ENCODE measurements at places on chromosomes 13 and 19.

DNA sequence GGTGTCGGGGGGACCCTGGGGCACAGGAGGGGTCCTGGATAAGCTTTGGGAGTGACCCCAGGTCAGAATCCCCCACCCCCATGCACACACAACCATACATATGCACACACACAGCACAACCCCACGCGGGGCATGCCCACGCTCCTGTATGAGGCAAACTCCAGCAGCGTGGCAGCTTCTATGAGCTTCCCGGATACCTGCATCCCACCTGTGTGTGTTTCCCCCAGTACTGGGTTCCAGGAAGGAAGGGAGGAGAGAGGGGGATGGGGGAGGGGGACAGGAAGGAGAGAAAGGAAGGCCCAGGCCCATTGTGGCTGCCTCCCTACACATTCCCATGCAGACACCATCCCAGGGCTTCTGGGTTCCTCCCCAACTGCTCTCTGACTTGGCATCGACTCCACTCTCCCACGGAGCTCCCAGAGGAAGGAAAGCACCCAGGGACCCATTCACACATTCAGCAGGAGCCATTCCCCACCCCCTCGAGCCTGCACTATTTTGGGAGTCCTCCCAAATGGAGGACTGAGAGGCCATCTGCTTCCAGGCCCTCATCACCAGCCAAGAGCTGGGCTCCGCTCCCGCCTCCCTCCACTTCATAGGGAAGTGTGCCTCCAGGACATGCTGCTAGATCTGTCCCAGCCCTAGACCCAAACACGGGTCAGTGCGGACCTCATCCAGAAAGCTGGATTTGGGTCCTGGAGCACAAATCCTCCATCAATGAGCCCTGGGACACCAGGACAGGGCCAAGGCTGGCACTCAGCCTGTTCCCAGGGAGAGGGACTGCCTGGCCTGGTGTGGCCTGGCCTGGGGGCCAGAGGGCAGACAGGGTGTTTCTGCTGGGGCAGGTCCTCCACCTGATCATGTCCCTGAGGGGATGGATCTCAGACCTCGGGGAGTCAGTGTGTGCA lies 13.2 kb downstream of the PRR36 start:
- DNase-seq: no peak

DNA sequence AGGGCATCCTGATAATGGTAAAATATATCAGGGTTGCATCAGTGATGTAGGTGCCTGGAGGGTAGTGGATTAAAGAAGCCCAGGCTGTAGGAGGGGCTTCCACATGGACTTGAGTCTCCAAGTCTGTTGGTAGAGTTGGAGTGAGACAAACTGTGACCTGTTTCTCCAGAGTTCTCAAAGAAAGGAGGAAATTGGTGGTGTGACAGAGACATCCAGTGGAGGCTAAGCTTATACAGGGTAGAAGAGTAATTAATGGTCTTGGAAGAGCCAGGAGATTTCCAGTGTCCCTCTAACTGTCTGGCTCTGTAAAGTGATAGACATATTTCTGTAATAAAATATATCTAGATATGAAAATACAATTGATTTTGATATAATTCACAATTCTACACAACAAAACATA lies 61.1 kb downstream of the GPC5 start:
- DNase-seq: no peak

DNA sequence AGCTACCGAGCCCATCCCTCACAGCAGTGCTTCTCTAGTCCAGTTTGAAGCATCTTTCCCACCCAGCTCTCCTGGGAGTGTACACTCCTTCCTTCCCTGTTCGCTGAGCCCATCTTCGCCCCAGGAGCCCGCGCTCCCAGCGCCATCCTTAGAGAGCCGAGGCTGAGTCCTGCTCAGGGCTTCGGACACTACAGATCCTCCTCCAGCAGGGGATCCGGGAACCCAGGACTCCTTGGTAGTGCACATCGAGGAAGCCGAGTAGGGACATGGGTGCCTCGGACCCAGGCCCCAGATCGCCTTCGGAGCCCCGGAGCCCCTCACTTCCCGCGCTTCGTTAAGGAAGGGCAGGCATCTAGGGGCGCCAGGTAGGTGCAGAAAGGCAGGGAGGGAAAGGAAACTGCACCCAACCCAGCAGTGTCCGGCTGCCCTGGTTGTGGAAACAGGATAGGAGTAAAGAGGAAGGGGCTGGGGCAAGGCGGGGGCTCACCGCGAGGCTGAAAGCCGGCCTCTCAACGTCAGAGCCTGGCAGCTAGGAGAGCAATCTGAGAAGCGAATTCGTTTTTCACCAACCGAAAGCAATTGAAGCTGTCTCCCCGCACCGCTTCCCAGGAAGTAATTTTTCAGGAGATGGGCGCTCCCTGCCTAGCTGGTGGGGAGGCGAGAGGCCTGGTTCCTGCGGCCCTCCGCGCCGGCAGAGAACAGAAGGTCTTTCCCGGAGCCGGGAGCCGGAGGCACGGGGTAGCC lies 1.0 kb downstream of the PDX1 start:
- no peak for DNase-seq

- no peak for DNase-seq
These were observed 350.1 kb downstream of the LIG4 start for GRCh38 chr13:107865318-107865575.

- no peak for DNase-seq
These were observed 6.6 kb upstream of the VSTM2B start for GRCh38 chr19:29519146-29519545.

GRCh38 chr13:47148543-47148942 lies 251.7 kb upstream of the HTR2A start:
- DNase-seq: no peak

GRCh38 chr13:89554801-89555200 lies 1792.7 kb upstream of the MIR17HG start:
- DNase-seq: no peak

DNA sequence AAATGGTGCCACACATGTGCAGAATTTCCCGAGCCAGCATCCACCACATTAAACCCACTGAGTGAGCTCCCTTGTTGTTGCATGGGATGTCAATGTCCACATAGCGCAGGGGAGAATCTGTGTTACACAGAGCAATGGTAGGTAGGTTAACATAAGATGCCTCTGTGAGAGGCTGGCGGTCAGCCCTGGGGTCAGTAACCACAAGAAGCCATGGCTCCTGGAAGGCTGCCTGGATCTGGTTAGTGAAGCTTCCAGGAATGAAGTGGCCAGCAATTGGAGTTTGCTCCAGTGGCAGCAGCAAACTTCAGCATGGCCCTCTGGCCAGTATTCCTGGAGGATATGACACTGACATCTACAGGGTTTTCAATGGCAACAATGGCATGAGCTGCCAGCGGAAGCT lies 37.0 kb upstream of the PCDH9 start:
- no peak for DNase-seq

DNA sequence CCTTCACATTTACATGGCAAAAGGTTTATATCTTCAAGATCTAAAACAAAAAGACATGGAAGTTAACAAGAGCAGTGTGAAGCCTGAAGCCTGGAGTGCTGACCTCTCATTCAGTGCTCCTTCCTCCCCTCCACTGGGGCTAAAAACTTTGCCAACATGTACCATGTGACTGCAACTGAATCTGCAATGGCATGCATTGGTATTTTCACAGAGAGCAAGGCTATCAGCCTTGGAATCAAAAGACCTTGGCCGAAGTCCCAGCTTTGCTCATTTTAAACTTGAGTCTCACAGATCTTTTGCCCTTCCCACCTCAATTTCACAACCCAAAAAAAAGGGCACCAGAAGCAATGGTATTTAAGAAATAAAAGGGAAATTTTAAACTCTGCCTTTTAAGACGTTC lies 325.1 kb downstream of the DCT start:
- DNase-seq: no peak

DNA sequence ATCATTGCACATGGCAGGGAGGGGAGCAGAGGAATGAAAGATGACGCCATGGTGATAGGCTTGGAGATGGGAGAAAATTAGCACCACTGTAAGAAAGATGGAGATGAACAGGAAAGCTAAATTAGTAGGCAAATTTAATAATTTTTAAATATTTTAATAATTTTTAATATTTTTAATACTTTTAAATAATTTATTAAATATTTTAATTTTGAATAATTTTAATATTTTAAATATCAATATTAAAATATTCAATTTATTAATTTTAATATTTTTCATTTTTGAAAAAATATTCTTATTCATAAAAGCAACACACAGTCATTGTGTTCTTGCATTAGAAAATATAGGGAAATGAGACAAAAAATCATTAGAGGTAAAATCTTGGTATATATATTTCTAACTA lies 15.9 kb upstream of the KL start:
- no peak for DNase-seq

GRCh38 chr13:48873587-48873986 lies 102.1 kb upstream of the FNDC3A start:
- no peak for DNase-seq

GRCh38 chr13:100334214-100334613 lies 245.3 kb downstream of the PCCA start:
- DNase-seq: no peak

DNA sequence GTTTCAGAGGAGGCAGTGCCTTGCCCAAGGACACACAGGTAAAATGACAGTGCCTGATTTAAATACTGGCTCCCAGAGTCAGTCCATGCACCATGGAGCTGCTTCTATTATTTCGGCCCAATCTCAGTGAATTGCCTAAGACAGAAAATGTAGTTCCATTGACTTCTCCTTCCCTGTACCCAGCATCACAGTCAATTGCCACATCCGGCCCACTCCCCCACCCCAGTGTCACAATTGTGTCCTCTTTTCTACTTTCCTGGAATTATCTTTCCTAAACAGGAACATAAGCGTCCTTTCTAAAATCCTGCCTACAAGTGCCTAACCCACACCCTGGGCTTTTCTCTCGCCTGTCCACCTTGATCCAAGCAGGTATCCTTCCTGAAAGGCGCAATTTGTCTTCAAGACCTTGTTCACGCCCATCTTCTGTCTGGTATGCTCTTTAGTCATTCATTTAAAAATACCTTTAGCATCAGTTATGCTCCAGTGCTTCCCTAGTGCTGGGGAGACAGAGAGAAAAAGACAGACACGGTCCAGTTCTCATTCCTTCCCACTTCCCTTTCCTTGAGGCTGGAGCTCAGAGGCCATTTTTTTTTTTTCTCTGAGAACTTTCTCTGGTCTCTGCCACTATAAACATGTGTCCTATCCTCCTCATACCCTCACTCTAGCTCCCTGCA lies 411.4 kb downstream of the LIG4 start:
- no peak for DNase-seq

DNA sequence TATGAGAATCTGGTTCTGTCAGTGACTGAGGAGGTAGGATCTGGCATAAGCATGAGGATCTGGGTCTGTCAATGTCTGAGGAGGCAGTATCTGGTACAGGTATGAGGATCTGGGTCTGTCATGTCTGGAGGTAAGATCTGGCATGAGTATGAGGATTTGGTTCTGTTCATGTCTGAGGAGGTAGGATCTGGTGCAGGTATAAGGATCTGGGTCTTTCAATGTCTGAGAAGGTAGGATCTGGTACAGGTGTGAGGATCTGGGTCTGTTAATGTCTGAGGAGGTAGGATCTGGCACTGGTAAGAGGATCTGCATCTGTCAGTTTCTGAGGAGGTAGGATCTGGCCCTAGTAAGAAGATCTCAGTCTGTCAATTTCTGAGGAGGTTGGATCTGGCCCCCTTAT lies 12.4 kb upstream of the PDCD2L start:
- no peak for DNase-seq

DNA sequence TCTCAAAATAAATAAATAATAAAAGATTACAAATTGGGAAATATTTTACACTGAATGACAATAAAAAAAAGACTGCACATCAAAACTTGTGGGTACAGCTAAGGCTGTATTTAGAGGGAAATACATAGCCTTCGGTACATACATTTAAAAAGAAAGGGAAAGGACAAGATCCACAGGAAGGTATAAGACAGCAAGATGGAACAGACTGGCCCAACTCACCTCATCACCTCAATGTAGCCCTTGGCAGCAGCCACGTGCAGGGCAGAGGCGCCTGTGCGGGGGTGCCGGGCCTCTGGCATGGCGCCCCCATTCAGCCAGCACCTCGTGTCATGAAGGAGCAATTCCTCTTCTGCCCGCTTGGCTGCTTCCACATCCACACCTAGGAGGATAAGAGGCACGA lies 14.2 kb downstream of the PPP1R12C start:
- no peak for DNase-seq
